ENCODE measurements at places on chromosomes 4 and X.

GRCh38 chr4:101280866-101281600 is 66.3 kb downstream of the PPP3CA start:
- no peak for DNase-seq

DNA sequence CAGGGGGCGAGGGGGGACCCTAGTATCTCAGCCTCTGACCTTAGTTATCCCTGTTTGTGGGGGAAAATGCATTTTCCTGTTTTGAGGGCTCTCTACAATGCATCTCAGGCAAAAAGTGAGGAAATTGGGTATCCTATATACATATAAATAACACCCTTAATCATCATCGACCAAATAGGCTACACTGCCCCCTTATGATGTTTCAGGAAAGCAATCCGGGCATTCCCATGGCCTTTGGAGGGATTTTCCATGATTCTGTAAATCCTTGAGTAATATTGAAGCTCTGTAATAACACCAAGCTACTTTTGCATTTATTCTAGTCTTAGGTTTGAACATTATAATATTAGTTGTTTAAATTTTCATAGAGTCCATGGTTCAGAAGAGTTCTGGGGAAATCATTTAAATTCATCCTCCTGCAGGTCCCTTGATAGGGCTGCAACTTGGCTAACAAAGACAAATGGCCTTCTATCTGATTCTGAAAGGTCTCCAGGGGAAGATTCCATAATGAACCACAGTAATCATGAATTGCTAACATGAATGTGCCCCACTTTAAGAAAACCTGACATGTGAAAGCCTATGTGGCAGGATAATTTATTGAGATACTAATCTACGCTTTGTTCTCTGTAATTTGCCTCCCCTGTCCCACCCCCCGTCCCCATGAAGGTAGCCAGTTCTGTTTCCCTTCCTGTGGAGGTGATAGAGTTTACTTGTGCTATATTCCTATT is 91.5 kb upstream of the SCOC start:
- DNase-seq: no peak

DNA sequence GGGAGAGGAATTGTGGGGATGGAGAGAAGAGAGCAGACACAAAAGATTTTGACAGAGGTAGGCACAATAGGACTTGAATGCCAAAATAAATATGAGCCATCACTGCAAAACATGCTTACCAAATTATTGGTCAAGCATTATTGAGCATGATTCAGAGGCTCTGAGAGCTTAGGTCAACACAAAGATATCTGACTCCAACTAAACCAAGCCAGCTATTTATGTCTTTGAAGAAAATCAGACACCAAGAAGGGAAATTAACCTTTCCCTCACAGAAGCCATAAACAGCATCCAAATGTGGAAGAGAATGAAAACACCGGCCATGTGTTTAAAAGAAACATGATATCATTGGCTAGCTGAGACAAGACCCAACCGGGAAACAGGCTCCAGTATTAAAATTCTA is 323.2 kb downstream of the RAB28 start:
- no peak for DNase-seq

DNA sequence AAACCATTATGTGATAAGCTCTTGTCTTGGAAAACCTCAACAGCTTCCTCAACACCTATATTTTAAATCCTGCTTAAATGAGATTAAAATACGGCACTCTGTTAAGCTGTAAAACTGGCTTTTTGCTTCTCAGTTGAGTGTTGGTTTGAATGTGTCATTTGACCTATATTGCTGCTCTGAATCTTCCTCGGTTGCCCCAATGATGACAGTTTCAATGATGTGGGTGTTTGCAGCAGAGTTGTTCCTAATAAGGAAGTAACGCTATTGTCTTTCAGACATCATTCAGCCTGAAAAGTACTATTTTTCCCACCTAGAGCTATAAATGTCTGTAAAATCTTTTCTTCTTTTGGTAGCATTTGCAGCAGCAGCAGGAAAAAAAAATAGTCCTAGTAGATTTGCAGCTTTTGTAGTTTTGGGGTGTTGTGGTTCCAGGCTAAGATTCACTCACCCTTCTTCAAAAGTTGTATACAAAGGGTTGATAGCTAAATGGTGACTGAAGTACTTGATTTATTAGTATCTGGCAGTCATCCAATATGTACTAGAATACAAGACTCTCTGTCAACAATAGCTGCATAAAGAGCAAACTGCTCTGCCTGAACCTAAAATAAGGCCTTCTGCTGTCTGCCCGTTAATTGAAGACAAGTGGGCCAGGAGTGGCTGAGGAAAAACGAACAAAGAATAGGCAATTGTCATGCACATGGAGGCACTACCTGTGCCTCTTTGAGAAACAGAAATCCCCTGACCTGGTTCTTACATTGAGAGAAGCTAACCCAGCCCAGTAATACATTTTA is 333.1 kb downstream of the IL1RAPL1 start:
- DNase-seq: no peak

DNA sequence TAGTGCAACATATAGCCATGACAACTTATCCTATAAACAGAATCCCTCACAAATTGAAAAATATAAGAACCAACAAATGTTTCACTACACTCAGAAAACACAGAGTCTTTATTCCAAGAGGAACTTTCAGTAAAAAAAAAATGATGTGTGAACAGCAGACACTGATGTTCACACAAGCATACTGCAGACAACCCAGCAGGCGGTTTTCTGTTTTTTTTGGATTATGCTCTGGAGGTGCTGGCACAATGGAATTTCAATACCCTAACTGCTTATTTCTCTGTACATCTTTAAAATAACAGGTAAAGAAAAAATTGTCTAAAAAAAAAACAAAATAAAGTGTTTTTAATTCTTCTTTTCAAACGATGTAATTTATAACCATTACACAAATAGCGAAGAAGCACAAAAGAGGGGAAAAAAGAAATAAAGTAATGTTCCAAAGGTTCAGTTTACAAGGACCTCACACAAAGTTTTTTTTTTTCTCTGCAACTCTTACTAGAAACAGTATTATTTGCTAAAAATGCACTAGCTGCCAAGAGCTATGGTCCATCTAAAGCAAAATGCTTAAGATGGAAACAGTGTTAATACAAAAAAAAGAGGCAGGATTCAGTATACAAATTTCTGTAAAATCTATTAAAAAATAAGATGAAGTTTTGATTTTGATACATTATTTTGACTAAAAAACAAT is 55.3 kb downstream of the ANAPC10 start:
- no peak for DNase-seq

DNA sequence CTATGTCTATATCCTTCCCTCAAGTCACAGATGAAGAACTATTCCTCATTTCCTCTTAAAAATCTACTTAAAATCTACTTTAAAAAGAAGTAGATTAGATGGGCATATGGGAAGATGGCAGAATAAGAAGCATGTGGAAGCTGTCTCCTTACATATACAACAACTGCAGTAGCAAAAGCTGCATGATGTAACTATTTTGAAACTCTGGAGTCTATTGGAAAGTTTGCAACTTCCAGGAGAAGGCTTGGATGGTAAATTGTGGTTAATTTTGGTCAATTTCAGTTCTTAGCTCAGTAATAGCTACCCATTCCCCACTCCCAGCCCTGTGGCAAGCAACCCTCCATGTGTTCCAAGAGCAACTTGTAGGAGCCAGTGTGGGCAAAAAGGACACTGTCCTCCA is 36.9 kb downstream of the MORC4 start:
- DNase-seq: no peak

DNA sequence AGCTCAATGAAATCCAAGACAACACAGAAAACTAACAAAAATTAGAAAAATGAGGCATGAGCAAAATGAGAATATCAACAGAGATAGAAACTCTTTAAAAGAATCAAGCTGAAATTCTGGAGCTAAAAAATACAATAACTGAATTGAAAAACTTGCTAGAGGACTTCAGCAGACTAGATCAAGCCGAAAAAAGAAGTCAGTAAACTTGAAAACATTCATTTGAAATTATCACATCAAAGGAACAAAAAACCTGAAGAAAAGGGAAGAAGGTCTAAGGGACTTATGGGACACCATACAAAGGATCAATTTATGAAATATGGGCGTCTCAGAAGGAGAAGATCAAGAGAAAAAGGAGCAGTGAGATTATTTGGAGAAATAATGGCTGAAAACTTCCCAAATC is 131.3 kb downstream of the PTCHD1 start:
- no peak for DNase-seq

DNA sequence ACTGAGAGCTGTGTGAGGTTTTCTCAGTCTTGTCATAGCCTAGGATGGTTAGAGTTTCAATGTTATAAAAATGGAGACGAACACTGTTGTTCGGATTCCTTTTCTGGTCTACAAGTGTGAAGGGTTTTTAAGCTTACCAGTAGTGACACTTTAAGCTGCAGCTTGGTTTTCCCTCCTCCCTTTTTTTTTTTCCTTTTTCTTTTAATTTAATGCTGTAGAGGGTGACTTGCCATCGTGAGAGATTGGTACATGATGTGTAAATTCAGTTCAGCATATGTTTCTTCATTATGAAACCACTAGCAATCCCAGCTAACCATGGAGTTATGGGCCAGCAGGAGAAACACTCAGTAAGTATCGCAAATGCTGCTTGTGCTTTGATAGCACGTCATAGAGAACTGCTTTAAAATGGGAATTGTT is 165.0 kb downstream of the RAPGEF2 start:
- DNase-seq: no peak

DNA sequence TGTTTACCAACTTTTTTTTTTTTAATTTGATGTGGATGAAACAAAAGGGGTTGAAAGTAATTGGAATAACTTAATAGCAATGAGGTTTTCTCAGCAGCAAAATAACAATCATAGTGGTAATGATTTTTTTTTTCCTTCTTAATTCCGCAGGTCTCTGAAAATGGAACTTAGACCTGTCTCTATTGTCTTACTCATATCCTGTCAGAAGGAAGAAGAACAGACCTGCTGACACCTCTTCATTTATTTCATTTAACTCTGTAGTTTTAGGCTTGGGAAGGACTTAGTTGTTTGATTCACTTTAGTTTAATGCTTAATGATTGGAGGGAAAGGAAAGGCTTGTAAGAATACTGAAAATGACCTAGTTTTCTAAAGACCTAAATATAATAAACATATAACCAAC is 9.0 kb downstream of the PCDH18 start:
- DNase-seq: no peak

DNA sequence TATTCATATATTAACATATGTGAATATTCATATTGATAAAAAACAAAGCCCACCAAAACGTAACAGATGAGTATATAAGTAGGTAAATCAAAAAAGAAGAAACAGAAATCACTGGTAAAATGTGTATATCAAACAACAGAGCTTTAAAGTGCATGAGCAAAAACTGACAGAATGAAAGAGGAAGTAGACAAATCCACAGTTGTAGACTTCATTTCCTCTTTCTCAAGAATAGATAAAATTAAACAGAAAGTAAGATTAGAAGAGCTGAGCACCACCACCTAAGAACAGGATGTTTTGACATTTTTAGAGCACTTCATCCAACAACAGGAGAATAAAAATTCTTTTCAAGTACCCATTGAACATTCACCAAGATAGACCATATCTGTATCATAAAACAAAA is 64.6 kb downstream of the CNKSR2 start:
- no peak for DNase-seq

GRCh38 chr4:110967936-110968335 is 345.1 kb upstream of the PITX2 start:
- no peak for DNase-seq

DNA sequence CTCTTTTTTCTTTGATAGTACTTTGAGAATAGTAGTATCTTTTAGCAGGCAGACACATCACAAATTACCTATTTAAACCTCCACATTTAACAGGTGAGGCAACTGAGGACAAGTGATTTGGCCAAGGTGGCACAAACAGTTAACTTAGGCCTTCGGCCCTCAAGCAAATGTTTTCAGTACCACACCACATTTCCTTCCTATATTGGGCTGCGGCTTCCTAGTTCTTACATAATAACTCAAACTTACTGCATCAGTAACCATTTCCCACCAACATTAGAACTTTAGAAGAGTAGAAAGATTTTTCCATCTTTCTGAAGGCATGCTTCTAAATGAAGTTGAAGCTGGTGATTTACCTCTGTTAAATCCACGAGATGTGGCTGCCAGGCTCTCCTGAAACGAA is 63.2 kb upstream of the SLC4A4 start:
- DNase-seq: no peak

DNA sequence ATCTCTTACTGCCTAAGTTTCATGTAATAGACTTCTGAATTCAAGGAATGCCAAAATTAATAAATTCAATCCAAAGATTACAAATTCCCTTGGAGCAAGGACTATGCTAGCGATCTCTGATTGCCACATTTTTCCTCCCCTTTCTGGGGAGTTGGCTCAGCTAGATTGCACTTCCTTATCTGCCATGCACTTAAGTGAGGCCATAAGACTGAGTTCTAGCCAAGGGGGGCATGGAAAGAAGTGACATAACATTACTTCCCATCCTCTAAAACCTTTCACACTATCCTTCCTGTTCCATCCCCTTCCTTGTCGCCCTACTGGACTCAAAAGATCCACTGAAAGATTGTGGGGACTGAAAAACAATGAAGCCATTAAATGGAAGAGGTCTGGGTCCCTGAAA is 53.8 kb upstream of the TXK start:
- DNase-seq: no peak

- DNase-seq: no peak
Observed at GRCh38 chr4:53348046-53348445, 17.8 kb downstream of the SCFD2 start.

GRCh38 chr4:53908661-53909078 is 155.7 kb downstream of the CHIC2 start:
- DNase-seq: no peak

- DNase-seq: no peak
Observed at GRCh38 chrX:135396566-135396965, 25.2 kb upstream of the SMIM10L2A start.

DNA sequence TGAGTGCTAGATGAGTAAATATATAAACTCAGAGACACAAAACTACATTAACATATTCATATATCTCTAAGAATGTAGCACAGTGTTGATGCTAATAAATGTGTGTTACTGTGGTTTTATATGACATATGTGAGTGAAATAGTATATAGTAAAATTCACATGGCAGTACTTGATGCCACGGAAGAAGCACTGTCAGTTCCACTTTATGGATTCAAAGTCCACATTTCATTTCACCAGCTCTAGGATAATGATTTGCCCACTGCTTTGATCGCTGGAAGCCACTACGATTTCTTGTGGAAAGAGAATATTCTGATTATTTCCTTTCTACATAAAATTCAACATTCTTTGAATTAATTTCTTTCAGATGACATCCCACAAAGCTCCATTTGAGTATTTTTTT is 181.2 kb downstream of the GBA3 start:
- DNase-seq: no peak

GRCh38 chrX:38224160-38224559 is 3.5 kb upstream of the SRPX start:
- DNase-seq: no peak

GRCh38 chrX:5876984-5877596 is 351.6 kb downstream of the NLGN4X start:
- no peak for DNase-seq

DNA sequence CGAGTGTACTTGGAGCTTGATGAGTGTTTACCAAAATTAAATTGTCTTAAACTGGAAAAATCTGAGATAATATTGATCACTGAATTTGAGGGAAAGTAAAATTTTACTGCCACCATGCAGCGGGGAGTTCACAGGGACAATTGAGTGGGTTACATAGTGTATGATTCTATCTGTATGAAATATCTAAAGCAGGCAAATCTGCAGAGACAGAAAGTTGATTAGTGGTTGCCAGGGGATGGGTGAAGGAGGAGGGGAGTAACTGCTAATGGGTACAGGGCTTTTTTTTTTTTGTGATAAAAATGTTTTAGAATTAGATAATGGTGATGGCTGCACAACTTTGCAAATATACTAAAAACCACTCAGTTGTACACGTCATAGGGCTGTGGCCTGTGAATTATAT is 35.4 kb upstream of the PDLIM3 start:
- DNase-seq: no peak

All from stimulated activated CD4-positive, alpha-beta T cell treated with anti-CD3 and anti-CD28 coated beads, Interleukin-1b, Interleukin-23, amount 100 ng/mL, for 4 hours (primary cell).